Uterine smooth muscle cell (primary cell): ENCODE measurements at places on chromosomes 3 and 15. TPM values are rescaled to one million over a fixed set of nuclear protein-coding genes. Genes with fewer than 3 reads are reported as not detected.

Gene LTK
- total RNA-seq = 0.37 and 0.44 TPM in 2 replicates

Gene KCNH8
- under 0.01 TPM in 2 replicates for total RNA-seq

Gene ELL3
- total RNA-seq = 2.7 and 3.1 TPM in 2 replicates

Gene A4GNT
- total RNA-seq = not detected in 2 replicates

Gene SCAANT1
- not detected in 2 replicates for total RNA-seq

Gene TMEM207
- not detected in 2 replicates for total RNA-seq

Gene MOBP
- under 0.01 TPM in 2 replicates for total RNA-seq

Gene ATP8B4
- 2.1 and 9.9 TPM in 2 replicates for total RNA-seq

Gene TMEM212
- 0.11 TPM in 1 of 2 replicates, not detected in the other for total RNA-seq

Gene LRRC28
- 13.4 and 21.7 TPM in 2 replicates for total RNA-seq

Gene SNURF
- total RNA-seq = 3.8 and 7.9 TPM in 2 replicates

Gene CHRM5
- 0.75 TPM in 1 of 2 replicates, not detected in the other for total RNA-seq

Gene CTXND1
- total RNA-seq = under 0.01 TPM in 2 replicates

Gene NGLY1
- 34.1 and 43.4 TPM in 2 replicates for total RNA-seq

Gene RBPMS2
- under 0.01 TPM in 2 replicates for total RNA-seq

Gene LRRN1
- not detected in 2 replicates for total RNA-seq

Gene FANCD2OS
- total RNA-seq = not detected in 2 replicates

Gene MYH15
- total RNA-seq = 0.62 and 3.7 TPM in 2 replicates

Gene IL5RA
- total RNA-seq = not detected in 2 replicates

Gene CEP19
- total RNA-seq = 3.2 and 4.4 TPM in 2 replicates

Gene WDR72
- not detected in 2 replicates for total RNA-seq

Gene GATA2
- 5.6 and 12.2 TPM in 2 replicates for total RNA-seq
